GM06990 (cell line): ENCODE measurements at places on chromosomes 2 and 18.

DNA sequence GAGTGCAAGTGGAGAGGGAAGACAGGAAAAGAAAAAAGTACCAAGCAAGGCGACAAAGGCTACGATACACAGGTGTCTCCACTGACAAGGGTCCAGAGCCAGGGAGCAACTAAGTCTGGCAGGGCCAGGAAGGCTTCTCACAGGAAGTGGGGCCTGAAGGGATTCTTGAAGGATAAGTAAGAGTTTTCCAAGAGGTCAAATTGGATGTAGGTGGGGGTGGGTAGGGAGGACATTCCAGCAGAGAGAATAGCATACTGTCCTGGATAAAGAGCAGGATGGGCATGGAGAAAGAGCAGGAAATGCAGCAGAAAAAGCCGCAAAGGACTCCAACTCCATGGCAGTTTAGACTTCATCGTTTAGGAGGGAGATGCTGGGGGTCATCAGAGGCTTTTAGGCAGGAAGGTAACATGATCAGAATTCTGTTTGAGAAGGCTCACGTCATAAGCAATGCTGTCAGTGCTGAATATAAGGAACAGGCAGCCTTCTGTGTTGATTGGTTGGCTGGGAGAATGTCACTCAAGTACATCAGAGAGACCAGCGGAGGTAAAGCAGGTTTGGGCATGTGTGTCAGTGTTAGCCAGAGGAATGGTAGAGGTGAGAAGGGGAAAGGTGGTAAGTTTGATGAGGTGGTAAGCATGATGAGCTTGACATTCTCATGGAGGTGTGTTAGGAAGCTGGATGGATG is 35.1 kb downstream of the ARHGAP25 start:
- DNase-seq: no peak

- no peak for DNase-seq
These were observed 1.9 kb downstream of the TTL start for GRCh38 chr2:112483831-112484230.

GRCh38 chr2:1738646-1739302 is 5.5 kb downstream of the PXDN start:
- no peak for DNase-seq

DNA sequence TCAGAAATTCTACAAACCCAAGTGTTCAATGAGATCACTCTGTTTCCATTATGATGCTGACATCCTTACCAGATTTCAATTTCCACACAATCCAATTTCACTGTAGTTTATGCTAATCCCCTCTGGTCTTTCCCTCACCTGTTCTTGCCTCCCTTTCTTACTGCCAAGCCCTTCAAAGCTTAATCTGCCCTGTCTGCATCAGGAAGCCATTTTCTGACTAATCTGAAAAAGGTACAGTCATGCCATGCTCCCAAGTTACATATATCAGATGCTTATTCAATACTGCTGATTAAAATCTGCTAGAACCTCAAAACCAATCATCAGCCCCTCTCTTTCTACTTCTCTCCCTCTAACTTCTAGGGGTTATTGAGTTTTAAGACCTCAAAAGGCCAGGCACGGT is 8.9 kb downstream of the KRTCAP3 start:
- DNase-seq: no peak

DNA sequence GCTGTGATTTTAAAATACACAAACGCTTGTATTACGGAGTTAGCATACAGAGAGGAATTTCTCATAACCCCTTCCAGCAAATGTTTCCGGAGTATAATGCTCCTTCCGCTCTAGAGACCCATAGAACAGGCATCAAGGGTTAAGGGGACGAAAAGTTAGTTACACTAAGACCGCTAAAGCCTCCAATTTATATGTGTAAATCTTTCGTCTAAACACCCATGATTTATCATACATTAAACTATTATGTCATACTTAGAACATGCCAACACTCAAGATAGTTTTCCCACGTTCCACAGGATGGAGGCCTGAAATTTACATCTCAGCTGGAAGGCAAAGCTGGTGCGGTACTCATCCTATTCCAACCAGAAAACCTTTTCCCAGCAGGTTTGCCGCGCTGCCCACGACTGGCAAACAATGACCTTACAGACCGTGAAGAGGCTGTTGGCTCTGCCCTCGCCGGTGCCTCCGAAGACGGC is 650 bp downstream of the ORMDL1 start:
- DNase-seq: no peak

DNA sequence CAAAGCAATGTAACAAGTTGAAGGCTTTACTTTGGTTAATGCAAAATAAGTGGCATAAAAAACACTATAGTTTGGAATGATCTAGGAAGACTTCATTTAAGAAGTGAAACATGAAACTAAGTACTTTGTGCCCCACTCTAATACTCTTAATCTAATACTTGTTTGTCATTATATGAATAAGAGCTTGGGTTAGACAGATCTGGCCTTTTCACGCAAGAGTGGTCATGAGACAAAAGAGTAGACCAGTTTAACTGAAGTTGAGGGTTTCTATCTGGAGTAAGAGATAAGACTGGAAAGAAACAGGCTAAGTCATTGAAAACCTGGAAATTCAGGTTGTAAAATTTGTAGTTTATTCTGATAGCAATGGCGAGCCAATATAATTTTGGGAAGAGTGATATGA is 2.8 kb downstream of the SLC30A6 start:
- peak; percentile 60 for DNase-seq

DNA sequence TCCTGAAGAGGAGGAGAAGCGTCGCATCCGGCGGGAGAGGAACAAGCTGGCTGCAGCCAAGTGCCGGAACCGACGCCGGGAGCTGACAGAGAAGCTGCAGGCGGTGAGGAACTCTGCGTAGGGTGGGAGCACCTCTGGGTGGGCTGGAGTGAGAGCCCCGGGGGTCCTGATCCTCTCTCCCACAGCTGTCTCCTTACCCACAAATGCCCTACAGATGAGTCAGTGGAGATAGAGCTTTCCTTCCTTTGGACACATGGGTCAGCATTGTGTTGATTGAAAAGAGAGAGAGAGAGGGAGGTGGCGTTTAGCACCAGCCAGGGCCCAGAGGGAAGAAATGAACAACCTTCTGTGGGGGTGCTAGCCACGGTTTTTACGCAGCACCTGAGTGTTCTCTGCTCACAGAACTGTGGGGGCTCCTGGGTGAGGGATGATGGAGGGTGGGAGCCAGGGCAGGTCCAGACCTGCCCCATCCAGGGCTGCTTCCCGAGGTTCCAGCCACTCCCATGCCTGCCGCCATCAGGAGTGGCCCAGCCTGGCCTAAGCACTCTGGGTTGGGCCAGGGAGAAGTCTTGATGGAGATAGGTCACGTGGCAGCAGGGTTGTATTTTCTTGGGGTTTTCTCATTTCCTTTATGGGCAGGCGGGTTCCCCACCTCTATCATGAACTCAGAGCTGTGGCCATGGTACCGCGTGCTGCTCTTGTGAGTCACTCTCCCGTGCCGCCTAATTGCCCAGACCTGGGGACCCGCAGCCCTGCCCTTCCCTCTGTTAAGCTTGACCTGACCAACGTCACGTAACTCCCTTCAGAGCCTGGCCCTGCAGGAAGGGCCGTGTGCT is 16.3 kb downstream of the FOSL2 start:
- no peak for DNase-seq

DNA sequence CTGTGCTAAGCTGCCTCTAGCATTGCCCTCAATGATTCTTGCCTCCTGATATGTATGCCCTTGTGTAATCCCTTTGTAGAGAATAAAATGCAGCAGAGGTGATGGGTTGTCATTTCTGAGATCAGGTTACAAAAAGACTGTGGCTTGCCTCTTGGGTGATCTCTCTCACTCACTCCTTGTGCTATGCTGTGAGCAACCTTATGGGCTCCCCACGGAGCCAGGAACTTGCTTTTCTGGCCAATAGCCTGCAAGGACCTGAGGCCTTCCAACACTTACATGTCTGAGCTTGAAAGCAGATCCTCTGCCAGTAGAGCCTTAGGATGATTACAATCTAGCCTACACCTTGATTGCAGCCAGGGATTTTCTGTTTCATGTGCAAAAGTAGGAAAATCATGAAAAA is 123.1 kb upstream of the XIRP2 start:
- DNase-seq: no peak

DNA sequence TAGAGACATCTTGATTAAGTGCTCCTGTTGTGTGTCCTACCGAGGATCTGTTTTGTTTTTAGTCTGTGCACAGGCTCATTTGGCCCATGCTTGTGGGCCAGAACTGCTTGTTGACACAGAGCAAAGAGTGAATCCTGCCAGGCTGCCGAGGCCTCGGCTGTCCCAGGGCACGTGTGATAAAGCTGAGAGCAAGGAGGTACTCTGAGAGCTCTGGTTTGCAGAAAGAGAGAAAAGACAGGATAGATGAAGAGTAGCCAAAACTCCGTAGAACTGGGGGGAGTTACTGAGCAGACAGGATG is 175.1 kb downstream of the FAM210A start:
- no peak for DNase-seq

DNA sequence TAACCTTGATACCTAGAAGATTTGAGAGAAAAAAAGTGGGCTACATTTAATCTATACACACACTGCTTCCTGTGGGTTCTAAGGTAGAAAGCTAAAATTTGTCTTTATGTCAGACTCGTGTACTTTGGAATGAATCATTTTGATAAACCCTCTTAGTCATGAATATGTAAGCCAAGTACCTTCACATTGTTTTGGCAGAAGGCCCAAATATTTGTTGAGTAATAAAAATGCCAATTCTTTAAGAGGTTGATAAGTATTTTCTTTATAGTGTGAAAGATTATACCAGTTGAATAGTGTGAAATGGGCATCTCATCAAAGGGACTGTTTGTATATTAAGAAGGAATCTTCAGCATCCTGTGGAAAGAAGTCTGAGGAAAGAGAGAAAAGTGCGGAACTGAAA is 1464.7 kb upstream of the ZEB2 start:
- DNase-seq: no peak

DNA sequence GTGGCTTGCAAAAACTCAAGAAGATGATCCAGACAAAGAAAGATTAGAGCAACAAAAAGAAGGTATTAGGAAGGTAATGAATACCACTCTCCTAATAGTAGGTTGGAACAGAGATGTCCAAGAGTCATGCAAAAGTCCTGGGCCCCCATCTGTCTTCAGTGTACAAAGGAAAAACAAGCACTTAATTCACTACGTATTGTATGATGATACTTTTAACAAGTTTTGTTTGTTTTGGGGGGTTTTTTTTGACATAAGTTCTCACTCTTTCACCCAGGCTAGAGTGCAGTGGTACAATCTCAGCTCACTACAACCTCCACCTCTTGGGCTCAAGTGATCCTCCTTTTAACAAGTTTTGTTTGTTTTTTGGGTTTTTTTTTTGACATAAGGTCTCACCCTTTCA is 80.6 kb upstream of the RTN4 start:
- no peak for DNase-seq

DNA sequence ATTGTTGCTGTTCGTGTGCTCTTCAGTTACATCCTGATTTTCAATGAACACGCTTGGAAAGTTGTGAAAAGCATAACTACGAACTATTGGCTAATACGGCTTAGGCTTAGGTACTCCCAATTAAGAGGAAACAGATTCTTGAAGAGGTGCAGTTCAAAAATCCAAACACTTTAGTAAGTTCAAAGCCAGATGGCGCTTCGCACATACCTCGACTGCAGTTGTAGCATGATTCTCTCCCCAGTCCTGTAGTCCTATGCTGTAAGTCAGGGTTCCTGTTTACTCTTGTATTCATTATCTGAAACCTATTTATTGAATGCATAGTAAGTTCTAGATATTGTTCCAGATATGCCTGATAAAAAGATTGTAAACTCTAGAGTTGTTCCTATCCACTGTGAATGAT is 165.2 kb downstream of the TRIB2 start:
- no peak for DNase-seq

DNA sequence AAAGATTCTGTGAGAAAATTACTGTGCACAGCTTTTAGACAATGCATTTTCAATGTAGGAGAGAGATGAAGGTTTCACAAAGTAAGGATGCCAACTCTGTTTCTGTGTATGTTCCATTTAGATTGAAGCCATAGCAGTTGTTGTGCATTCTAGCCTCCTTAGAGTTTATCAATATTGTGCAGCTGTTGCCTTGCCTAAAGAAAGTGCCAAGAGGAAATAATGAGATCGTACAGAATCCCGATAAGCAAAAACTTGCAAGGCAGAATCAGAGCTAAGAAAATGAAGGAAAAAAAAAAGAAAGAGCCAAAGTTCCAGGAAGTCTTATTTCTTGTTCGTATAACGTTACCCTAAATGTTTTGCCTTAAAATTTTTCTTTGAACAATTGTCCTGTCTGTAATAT is 965.0 kb downstream of the DCDC2C start:
- no peak for DNase-seq

- no peak for DNase-seq
These were observed 288.2 kb upstream of the SPHKAP start for GRCh38 chr2:228469721-228470120.

DNA sequence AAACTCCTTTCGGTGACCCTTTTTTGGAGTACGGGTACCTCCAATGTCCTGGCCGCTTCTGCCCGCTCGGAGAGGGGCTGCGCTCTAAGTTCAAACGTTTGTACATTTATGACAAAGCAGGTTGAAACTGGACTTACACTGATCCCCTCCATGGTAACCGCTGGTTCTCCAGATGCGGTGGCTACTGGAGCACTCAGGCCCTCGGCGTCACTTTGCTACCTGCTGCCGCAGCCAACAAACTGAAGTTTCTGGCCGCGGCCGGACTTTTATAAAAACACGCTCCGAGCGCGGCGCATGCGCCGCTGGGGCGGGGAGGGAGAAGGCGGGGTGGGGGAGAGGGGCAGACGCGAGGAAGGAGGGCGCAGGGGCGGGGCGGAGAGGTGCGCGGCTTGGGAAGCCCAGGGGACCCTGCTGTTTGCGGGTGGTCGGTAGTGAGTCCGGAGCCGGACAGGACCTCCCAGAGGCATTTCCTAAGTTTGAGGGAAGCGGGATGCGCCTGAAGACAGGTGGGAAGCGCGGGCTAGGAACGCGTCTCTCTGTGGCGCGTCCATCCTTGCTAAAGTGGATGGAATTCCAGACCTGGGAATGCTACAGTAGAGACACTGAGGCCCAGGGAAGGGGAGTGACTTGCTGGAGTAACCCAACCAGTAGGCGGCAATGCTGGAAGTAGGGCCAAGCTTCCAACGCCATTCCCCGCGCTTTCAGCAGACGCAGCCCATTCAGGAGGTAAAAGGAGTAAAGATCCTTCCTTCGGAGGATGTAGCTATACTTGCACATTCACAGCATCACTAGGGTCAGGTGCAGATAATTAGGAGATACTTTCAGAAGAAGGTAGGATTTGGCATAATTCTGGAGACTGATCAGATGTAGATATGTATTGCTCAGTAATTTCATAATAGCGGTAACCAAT is at the start of gene CXCR4:
CXCR4 (minus strand) TSS at position 241 of the 910 bp plus-strand sequence; CDS start at position 152, 89 bp downstream.
- DNase-seq: peak; percentile 87

DNA sequence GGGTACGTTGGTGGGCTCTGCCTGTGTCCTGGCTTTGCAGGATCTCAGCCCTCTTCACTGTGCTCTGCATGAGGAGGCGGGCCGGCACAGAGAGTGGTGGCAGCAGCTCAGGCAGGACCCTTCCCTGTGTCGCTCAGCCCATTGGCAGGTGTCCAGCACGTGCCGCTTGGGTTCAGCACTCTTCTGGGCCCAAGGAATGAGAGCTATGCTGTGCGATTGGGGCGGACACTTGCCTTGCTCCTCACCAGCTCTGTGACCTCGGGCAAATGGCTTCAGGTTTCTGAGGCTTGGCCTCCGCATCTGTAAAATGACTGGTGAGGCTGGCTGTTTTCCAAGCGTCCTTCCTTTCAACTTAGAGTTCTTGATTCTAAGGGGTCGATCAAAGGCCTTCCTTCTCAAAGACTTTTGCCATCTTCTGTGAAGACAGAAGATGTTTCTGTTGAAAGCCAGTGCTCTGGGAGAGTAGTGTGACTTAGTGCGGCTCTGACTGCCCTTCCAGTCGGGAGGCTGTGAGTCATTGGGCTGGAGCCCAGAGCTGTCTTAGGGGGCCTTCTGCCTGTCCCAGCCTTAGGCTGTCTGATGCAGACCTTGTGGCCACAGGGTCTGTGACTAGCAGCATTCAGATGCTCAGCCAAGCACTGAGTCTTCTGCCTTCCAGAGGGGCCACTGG is 35.6 kb downstream of the GLI2 start:
- no peak for DNase-seq

GRCh38 chr2:74858281-74858680 is 24.4 kb downstream of the HK2 start:
- no peak for DNase-seq
